ENCODE measurements at places on chromosomes 6 and 20. TPM values are rescaled to one million over a fixed set of nuclear protein-coding genes. Genes with fewer than 3 reads are reported as not detected.

DNA sequence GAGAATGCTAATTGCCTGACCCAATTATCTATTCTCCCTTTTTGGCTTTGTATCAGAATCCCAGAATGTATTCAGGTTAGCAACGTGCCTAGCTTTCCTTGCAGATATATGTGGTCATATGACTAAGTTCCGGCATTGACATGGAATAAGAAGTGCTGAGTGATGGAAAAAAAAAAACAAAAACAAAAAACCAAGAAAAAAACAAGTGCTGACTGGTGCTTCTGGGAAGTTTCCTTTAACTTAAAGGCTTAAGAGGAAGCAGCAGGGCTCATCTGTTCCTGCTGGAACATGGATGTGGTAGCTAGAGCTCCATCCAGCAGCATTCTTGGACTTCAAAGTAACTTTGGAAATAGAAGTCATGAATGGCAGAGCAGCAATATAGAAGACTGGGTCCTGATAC lies 10.4 kb upstream of the RPF2 start:
- no peak for DNase-seq

The EPHA7 gene
- total RNA-seq, result 7.0 TPM

GRCh38 chr6:157773248-157773773 lies 49.7 kb upstream of the SNX9 start:
- no peak for DNase-seq

DNA sequence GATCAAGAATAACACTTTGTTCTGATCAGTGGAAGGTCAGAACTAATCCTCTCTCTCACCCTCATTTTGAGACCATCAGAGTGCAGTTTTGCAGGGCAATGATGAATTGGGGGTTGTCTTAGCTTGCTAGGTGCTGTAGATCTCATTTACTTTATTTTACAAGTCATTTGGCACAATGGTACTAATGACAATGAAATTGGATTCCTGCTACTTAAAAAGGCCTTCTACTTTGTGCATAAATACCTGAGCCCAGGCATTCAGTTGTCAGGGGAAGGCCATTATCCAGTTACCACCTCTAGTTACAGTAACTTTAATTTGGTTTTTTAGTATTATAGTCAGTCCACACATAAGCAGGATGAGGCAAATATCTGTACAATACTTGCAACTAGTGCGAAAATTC lies 240.0 kb downstream of the HDGFL1 start:
- no peak for DNase-seq

The F13A1 gene
- total RNA-seq, result not detected

DNA sequence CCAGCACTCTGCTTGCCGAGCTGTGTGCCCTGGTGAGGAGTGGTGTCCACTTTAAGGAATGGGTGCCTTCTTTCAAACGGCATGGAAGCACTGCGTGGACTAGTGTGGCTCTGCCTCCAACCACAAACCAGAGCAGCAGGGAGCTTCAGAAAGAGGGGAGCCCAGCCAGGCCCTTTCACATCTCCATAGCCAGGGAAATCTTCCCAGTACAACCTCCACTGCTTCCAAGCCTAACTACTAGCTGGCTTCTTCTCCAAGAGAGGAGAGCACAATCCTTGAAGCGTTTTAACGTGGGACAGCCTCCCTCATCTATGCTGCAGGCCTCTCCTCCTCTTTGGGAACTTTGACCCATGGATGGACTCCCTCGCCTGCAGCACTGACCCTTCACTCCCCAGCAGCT lies 26.7 kb downstream of the TNXB start:
- no peak for DNase-seq

- DNase-seq, result no peak
These were observed 14.1 kb downstream of the FAM210B start for GRCh38 chr20:56372850-56373249.

DNA sequence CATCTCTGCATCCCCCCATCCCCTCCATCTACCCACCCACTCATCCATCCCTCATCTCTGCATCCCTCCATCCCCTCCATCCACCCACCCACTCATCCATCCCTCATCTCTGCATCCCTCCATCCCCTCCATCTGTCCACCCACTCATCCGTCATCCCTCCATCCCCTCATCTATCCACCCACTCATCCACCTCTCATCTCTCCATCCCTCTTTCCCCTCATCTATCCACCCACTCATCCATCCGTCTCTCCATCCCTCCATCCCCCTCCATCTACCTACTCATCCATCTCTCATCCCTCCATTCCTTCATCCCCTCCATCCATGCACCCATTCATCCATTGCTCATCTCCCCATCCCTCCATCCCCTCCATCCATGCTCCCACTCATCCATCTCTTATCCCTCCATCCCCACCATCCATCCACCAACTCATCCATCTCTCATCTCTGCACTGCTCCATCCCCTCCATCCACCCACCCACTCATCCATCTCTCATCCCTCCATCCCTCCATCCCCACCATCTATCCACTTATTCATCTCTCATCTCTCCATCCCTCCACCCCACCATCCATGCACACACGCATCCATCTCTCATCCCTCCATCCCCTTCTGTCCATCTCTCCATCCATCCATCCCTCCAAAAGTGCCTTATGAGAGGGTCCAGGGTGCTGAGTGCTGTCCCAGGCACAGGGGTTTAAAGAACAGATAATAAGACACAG lies 51.4 kb downstream of the WDR27 start:
- no peak for DNase-seq

- no peak for DNase-seq
These were observed 226.3 kb upstream of the DTNBP1 start for GRCh38 chr6:15888798-15889772.

The SLC17A2 gene
- not detected for total RNA-seq

GRCh38 chr6:159125014-159125609 lies 44.1 kb upstream of the FNDC1 start:
- DNase-seq, result no peak

The BCKDHB gene
- total RNA-seq, result 21.0 TPM

DNA sequence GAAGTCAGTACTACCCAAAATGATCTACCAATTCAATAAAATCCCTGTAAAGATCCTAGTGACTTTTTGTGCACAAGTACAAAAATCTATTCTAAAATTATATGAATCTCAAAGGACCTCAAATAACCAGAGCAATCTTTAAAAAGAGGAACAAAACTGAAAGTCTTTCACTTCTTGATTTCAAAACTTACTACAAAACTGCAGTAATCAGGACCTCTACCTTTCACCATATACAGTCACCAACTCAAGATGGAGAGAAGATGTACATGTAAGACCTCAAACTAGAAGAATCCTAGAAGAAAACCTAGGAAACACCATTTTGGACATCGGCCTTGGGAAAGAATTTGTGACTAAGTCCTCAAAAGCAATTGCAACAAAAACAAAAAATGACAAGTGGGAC lies 109.5 kb upstream of the CD93 start:
- DNase-seq, result no peak

DNA sequence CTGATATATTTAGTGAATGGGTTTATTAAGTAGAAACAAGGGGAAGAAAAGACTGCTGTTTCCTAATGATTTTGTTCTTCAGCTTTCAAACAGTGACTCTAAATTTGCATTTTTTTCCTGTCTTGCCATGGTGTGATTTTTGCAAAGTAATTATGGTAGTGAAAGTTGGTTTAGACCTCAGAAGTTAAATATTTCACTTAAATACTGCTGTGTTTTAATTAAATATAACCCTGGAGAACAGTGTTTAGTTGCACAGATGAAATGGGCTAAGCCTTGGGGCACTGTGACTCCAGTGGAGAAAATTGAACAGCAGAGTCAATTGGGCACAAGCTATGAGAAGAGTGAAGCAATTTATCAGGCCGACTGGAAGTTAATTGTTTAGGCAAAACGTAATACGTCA lies 111.1 kb upstream of the MCHR2 start:
- no peak for DNase-seq

DNA sequence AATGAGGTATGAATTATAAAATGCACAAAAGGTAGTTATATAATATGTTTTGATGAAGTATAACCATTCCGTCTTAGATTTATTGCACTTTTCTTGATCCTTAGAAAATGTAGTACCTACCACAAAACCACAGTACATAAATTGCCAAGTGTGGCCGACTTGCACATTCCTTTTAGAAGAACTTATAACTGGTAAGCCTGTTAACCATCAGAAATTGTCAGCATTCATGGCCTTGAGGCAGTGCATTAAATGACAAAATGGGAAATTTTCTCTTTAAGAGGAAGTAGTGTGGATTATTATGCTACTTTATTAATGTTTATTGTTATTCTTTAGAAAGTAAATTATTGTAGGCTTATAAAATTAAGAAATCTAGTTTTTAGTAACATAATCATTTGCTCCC lies 29.6 kb downstream of the TAB2 start:
- no peak for DNase-seq

GRCh38 chr6:21327326-21328112 lies 266.0 kb upstream of the SOX4 start:
- DNase-seq, result no peak

GRCh38 chr20:5356941-5357340 lies 40.2 kb upstream of the PROKR2 start:
- DNase-seq, result no peak

- DNase-seq, result peak; percentile 5
These were observed 34.9 kb upstream of the MAN1A1 start for GRCh38 chr6:119384444-119384843.

- DNase-seq, result no peak
These were observed 106.2 kb upstream of the NRSN1 start for GRCh38 chr6:24019830-24020229.

The TP53INP2 gene
- not detected for total RNA-seq

GRCh38 chr6:83055366-83055964 lies 10.2 kb downstream of the UBE3D start:
- DNase-seq, result peak; percentile 8

DNA sequence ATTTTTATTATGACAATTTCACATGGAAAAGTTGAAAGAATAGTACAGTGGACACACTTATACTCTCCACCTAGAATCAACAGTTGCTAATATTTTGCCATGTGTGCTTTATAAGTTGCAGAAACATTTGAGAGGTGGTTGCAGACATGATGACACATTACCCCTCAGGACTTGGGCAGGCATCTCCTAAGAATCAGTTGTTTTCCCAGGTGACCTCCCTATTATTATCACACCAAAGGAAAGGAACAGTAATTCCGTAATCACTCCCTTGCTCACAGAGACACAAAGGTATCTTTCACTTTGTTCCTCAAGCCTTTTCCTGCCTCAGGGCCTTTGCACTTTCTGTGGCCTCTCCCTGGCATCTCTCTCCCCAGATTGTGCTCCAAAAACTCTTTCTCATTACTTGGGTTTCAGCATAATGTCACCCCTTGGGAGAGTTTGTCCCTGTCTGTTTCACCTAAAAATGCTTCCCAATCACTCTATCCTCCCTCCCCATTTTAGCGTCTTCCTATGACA lies 5.9 kb upstream of the SULF2 start:
- DNase-seq, result no peak

GRCh38 chr6:169810066-169810989 lies 58.9 kb downstream of the ERMARD start:
- no peak for DNase-seq
